ENCODE measurements at places on chromosomes 6 and 20.

GRCh38 chr6:72861935-72862432 is 240.1 kb downstream of the KCNQ5 start:
- no peaks in the 10 kb centered on the region for H3K27me3 ChIP-seq
- H3K4me3 ChIP-seq: peak overlapping the region; percentile 63
- peak overlapping the region; percentile 89 for H3K27ac ChIP-seq
- peaks cover 91% of the 10 kb centered on the region for H3K4me1 ChIP-seq
- peak; percentile 67 for DNase-seq

GRCh38 chr20:58635279-58635665 is 15.8 kb upstream of the STX16 start:
- peaks cover 4% of the 10 kb centered on the region for H3K27me3 ChIP-seq
- no peak for DNase-seq
- no peaks in the 10 kb centered on the region for H3K36me3 ChIP-seq
- H3K4me3 ChIP-seq: no peak overlapping the region
- no peak overlapping the region for H3K27ac ChIP-seq

- H3K4me1 ChIP-seq: no peaks in the 10 kb centered on the region
- no peaks in the 10 kb centered on the region for H3K27me3 ChIP-seq
- H3K4me3 ChIP-seq: no peak overlapping the region
These were observed 188.2 kb downstream of the CDKAL1 start for GRCh38 chr6:20722455-20722854.

GRCh38 chr6:20352346-20352745 is 49.3 kb upstream of the E2F3 start:
- no peak overlapping the region for H3K4me3 ChIP-seq
- peaks cover 6% of the 10 kb centered on the region for H3K27me3 ChIP-seq
- H3K27ac ChIP-seq: no peak overlapping the region
- no peak for DNase-seq
- H3K4me1 ChIP-seq: peaks cover 30% of the 10 kb centered on the region

GRCh38 chr6:109891924-109892323 is 86.2 kb upstream of the GPR6 start:
- H3K36me3 ChIP-seq: no peaks in the 10 kb centered on the region
- peaks cover 6% of the 10 kb centered on the region for H3K4me1 ChIP-seq
- no peak overlapping the region for H3K4me3 ChIP-seq
- DNase-seq: no peak
- peaks cover 12% of the 10 kb centered on the region for H3K27me3 ChIP-seq
- H3K27ac ChIP-seq: no peak overlapping the region

DNA sequence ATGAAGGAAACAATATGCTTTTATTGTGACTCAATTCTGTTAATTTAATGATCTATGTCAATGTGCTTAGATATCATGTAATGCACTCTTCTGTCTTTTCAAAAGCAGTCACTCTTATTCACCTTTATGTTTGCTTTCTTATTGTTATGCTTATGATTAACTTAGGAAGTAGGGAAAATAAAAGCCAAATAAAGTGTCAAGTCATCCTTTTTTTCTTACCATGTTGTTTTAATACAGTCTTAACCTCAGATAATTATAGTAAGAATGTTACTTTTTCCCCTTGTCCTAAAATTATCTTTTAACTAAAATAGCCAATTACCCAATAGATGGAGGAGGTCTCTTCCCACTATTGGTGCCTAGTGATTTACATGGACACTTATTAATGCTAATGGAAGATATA is 72.6 kb downstream of the TFAP2B start:
- H3K27me3 ChIP-seq: no peaks in the 10 kb centered on the region
- H3K4me3 ChIP-seq: no peak overlapping the region
- H3K4me1 ChIP-seq: no peaks in the 10 kb centered on the region
- H3K27ac ChIP-seq: no peak overlapping the region

DNA sequence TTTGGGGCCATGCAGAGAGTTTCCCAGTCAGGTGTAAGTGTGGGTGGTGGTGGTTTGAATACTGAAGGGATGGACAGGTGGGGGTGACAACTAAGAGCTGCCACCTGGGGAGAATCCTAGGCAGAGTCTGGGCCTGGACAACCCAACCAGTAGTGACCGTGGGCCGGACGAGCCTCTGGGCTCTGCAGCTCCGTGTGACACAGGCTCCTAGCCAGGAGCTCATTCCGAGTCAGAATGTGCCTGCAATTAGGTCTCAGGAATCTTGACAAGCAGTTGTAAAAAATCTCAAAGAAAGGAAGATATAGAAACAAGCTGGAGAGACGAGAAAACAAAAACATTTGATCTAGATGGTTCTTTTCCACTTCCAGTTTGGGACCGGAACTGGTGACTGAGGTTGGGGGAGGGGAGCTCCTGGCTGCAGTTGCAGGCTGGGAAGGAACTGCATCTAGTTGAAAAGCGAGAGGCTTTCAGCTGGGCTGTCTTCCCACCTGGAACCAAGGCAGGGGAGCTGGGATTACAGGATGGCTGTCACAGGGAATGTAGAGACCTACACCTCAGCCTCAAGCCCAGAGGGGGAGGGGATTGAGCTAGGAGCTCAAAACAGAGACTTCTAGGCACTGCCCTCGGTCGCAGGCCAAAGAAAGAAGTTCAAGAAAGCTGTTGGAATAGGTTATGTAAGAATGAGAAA is 156.9 kb downstream of the PAX1 start:
- no peaks in the 10 kb centered on the region for H3K36me3 ChIP-seq
- H3K4me3 ChIP-seq: no peak overlapping the region
- no peak overlapping the region for H3K27ac ChIP-seq
- no peaks in the 10 kb centered on the region for H3K4me1 ChIP-seq

DNA sequence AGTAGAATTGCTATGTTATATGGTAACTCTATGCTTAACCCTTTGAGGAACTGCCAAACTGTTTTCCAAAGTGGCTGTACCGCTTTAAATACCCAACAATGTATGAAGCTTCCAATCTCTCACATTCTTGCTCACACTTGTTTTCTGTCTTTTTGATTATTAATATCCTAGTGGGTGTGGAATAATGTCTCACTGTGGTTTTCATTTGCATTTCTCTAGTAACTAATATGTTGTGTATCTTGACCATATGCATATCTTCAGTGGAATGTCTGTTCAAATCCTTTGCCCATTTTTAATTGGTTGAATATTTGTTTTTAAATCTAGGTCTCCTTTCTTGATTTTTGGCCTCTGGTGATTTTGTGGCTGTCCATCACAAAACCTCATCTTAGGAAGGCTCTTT is 177.8 kb upstream of the PLCB4 start:
- peaks cover 43% of the 10 kb centered on the region for H3K36me3 ChIP-seq
- H3K4me1 ChIP-seq: no peaks in the 10 kb centered on the region
- no peak overlapping the region for H3K27ac ChIP-seq
- H3K4me3 ChIP-seq: no peak overlapping the region

GRCh38 chr6:108068618-108069017 is 5.9 kb downstream of the OSTM1 start:
- H3K36me3 ChIP-seq: no peaks in the 10 kb centered on the region
- H3K4me1 ChIP-seq: peaks cover 8% of the 10 kb centered on the region
- no peaks in the 10 kb centered on the region for H3K27me3 ChIP-seq
- no peak for DNase-seq

GRCh38 chr6:104908031-104908887 is 48.5 kb upstream of the HACE1 start:
- peak overlapping the region; percentile 31 for H3K27ac ChIP-seq
- DNase-seq: peak; percentile 47
- peaks cover 6% of the 10 kb centered on the region for H3K4me1 ChIP-seq
- H3K27me3 ChIP-seq: peaks cover 2% of the 10 kb centered on the region

DNA sequence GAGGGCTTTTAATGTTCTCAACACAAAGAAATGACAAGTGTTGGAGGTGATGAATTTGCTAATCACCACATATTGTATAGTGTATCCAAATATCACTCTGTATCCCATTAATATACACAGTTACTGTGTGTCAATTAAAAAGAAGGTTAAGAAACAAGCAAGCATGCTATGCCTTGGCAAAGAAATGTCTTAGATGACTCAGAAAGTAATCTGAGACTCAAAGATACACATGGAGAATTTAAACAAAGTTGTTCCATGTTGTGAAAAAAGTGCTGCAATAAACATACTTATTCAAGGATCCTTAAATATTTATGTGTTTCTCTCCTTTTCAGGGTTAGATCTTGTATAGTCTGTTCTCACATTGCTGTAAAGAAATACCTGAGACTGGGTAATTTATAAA is 300.9 kb downstream of the DHX35 start:
- no peak overlapping the region for H3K4me3 ChIP-seq
- H3K4me1 ChIP-seq: no peaks in the 10 kb centered on the region
- peaks cover 2% of the 10 kb centered on the region for H3K27me3 ChIP-seq
- H3K27ac ChIP-seq: no peak overlapping the region

GRCh38 chr6:39964530-39964929 is 30.3 kb upstream of the MOCS1 start:
- H3K27me3 ChIP-seq: no peaks in the 10 kb centered on the region
- no peak overlapping the region for H3K4me3 ChIP-seq
- H3K27ac ChIP-seq: no peak overlapping the region
- DNase-seq: no peak
- H3K4me1 ChIP-seq: 0 out of 2 replicates have a peak, but pooled peaks cover 6% of the 10 kb centered on the region
- H3K36me3 ChIP-seq: no peaks in the 10 kb centered on the region

DNA sequence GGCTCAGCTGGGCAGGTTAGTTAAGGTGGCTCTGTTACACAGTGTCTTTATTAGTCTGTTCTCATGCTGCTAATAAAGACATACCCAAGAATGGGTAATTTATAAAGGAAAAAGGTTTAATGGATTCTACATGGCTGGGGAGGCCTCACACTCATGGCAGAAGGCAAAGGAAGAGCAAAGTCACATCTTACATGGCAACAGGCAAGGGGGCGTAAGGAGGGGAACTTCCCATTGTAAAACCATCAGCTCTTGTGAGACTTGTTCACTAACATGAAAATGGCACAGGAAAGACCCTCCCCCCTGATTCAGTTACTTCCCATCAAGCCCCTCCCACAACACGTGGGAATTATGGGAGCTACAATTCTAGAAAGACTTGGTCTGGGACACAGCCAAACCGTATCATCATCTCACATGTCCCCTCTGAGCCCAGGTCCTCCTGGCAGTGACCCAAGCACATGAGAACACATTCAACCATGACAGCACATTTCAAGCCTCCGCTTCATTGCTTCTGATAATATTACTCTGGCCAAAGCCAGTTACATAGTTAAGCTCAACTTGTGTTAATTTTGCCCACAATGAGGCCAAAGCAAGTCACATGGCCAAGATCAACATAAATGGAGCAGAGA is 383.9 kb downstream of the PLCB1 start:
- H3K4me1 ChIP-seq: no peaks in the 10 kb centered on the region
- H3K4me3 ChIP-seq: no peak overlapping the region
- no peak for DNase-seq
- no peaks in the 10 kb centered on the region for H3K27me3 ChIP-seq
- no peak overlapping the region for H3K27ac ChIP-seq
- 0 out of 2 replicates have a peak, but pooled peaks cover 5% of the 10 kb centered on the region for H3K36me3 ChIP-seq

DNA sequence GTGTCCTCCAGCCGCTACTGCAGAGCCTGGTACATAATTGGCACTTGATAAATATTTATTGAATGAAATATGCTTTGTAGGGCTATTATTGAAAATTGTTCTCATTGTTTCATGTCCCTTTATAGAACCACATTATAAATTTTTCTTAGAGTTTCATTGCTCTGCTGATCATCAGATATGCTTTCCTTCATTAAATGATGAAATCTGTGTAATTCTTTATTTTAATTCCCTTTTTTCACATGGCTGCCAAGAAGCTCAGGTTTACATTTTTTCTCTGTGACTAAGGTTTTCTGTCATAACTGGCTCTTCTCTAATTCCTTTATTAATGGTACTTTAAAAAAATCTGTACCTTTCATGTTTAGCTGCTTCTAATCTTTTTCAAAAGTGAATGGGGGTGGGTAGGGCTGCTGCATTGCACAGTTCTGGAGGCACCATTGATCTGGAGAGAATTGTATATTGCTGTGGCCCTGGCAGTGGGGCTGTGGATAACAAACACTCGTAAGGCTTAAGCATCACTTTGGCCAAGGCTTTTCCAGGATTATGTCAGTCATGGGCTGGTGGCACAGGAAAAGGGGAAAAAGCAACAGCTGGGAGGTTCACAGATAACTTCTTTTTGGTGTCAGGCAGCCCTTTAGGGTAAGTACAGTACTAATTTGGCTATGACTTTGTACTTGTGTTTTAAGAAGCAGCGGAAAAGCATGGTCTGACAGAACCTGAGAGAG is 43.8 kb downstream of the ARFGEF2 start:
- peaks cover 23% of the 10 kb centered on the region for H3K4me1 ChIP-seq
- peaks cover 14% of the 10 kb centered on the region for H3K36me3 ChIP-seq
- no peak overlapping the region for H3K4me3 ChIP-seq
- DNase-seq: peak; percentile 20

- no peak overlapping the region for H3K27ac ChIP-seq
- no peak for DNase-seq
- no peaks in the 10 kb centered on the region for H3K4me1 ChIP-seq
- H3K36me3 ChIP-seq: no peaks in the 10 kb centered on the region
These were observed 48.6 kb upstream of the CD2AP start for GRCh38 chr6:47428746-47429664.

GRCh38 chr6:142413111-142413510 is 111.3 kb downstream of the ADGRG6 start:
- peak; percentile 37 for DNase-seq
- peak overlapping the region; percentile 60 for H3K4me3 ChIP-seq
- peaks cover 48% of the 10 kb centered on the region for H3K36me3 ChIP-seq
- H3K4me1 ChIP-seq: peaks cover 89% of the 10 kb centered on the region
- H3K27ac ChIP-seq: peak overlapping the region; percentile 91

DNA sequence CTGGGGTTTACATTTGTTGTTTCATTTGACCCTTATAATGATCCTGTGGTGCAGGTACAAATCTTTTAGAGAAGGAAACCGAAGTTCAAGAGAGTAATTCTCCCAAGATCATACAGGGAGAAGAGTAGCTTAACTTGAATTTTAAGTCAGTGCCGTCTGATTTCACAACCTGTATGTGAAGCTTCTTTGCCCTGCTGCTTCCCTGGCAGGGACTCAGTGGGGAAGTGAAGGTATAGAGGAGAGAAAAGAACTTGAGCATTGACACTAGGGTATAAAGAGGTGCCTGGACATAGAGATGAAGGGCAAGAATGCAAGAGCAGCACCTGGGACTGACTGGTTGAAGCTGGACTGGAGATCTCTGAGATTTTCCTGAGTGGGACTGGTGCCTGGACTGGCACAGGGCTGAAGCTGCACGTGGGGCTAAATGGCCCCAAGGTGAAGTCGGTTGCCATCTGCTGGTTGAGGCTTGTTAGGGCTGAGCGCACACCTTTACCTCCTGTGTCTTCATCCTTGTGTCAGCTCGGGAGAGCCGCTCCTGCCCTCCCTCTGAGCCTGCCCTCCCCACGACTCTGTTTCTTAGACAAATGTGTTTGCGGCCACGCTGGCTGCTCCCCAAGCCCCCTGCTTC is 41.8 kb downstream of the FARS2 start:
- no peak for DNase-seq
- no peaks in the 10 kb centered on the region for H3K36me3 ChIP-seq
- H3K4me1 ChIP-seq: peaks cover 26% of the 10 kb centered on the region
- no peak overlapping the region for H3K4me3 ChIP-seq
- no peaks in the 10 kb centered on the region for H3K27me3 ChIP-seq

All from HFFc6 (cell line).